CD4-positive, alpha-beta T cell treated with Interleukin-15 for 1 hour (primary cell): ENCODE measurements at places on chromosomes 16 and 17.

- DNase-seq, result no peak
These were observed 3.6 kb downstream of the SCRN2 start for GRCh38 chr17:47837401-47838039.

- DNase-seq, result no peak
These were observed 34.8 kb downstream of the MED13 start for GRCh38 chr17:62030264-62030663.

- no peak for DNase-seq
These were observed 6.4 kb upstream of the CEP20 start for GRCh38 chr16:15894571-15895374.

DNA sequence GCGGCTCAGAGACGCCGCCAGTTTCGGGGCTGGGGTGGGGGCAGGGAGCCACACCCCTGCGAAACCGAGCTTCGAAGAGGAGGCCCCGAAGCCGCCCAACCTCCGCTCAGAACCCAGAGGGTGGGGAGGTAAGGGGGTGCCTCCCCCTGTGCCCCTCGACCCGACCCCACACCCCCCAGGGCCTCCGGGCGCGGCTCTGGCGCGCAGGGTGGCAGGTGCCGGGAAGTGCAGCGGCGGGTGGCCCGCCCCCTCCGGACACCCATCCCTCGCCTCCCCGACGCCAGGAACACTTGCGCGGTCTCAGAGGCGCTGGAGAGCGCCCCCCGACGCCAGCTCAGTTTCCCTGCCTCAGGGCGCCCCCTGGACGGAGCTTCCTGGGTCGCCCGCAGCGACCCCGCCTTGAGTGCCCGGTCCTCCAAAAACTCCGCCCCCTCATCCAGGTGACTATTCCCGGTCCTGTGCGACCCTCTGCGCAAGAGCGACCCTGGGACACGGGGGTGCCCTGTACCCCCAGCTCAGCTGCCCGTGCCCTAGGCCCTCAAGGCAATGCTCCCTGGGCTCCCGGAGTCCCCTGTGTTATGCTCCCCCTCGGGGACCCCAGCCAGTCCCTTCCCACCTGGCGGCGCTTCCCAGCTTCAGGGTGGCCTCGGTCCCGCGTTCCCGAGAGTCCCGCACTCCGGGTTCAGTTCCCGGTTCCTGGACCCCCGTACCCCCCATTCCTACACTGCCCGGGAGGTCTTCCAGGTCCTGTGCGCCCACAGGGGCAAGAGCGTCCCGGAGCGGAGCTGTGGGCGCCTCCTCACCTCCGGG, 562 bp downstream of the PPL start:
- no peak for DNase-seq

- DNase-seq, result no peak
These were observed 17.6 kb upstream of the PHF12 start for GRCh38 chr17:28968914-28969295.

GRCh38 chr17:60108712-60109111, 30.0 kb upstream of the HEATR6 start:
- DNase-seq, result no peak

- no peak for DNase-seq
These were observed 5.9 kb downstream of the CLEC19A start for GRCh38 chr16:19291475-19291874.

DNA sequence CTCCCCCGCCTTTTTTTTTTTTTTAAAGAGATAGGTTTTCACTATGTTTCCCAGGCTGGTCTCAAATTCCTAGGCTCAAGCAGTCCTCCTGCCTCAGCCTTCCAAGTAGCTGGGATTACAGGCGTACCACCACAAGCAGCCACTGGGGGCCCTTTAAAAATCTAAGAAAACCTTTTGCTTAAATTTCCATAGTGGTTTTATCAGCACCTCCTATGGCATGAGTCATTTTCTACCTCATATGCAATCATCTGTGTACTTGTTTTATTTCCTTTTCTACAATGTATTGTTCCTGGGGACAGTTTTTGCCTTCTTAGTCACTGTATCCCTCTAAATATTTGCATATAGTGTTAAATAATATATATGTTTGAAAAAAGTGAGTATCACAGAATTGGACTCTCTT, 29.2 kb downstream of the GNA13 start:
- peak; percentile 45 for DNase-seq

GRCh38 chr16:11312718-11313492, 31.8 kb upstream of the PRM1 start:
- no peak for DNase-seq

DNA sequence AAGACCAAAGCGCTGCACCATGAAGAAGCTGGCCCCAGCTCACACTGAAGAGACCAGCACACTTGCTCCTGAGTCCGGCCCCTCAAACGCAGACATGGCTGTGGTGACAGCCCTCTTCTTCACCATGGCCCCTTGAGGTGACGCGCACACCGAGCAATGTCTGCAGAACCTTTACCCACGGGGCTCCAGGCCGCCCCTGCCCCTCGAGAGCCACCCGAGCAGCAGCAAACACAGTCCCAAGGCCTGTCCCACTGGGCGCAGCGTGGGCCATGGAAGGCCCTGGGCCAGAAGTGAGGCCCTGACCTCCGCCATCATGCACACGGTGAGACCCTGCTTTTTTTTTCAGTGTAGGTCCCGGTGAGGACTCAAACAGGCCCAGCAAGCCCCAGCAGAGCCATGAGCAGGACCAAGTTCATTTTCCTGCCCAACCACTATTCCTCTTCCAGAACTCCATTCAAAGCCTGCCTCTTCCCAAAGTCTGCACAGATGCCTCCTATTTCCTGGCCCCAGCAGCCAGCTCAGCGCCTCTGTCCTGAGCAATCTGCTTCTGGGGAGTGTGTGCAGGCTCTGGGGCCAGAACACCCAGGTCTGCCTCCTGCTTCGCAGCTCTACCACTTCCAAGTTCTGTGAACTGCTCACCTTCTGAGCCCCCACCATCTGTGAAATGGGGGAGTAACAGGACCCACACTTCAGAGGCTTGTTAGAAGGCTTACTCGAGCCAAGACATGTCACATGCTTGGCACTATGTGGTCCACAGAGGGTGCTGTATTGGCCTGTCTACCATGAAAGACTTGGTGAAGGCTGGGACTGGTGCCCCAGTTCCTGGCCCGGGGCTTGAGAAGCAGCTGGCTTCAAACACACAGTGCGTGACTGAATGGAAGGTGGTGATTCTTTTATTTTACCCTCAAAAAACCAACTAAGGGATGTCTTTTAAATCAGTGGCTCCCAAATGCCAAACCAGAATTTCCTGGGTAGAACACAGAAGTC, 35.7 kb upstream of the GSG1L start:
- no peak for DNase-seq

GRCh38 chr16:49200223-49200820, 81.3 kb downstream of the CBLN1 start:
- DNase-seq, result no peak

DNA sequence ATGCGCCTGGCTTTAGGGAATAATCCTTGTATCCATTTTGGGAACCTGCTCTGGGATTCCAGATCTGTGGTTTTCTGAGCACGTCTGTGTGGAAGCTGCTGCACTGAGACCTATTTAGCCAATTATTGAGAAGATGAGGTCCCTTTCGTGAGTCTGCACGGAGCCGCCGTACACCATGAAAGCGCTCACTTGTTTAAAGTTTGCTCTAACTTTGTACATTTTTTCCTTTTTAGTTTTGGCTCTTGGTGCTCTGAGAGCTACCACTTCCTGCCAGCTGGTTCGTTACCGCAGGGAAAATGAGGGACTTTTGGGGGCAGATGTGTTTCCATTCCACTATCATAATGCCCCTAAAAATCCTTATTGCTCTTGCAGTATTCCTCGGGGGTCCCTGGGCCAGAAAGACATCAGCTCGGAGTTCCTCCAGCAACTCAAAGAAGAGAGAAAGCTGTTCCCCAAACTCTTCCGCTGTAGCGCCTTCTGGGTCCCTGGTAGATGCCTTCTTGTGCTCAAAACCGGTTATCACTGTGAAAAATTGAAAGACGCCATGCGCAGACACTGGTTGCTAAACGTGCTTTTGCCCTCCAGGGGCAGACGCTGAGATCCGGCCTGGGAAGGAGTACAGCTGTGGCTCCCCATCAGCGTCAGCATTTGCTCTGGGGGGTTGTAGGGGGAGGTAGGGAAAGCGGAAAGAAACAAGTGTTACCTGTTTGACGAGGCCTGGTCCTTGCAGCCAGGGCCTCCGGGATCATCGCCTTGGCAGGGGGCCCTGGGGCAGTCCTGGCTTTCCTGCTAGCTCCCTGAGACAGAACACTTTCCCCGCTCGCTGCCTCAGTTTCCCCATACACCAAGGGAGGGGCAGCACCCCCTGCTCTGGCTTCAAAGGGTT, 238.1 kb downstream of the MRTFB start:
- no peak for DNase-seq

GRCh38 chr17:8105957-8106398, 12.3 kb downstream of the ALOXE3 start:
- DNase-seq, result no peak

DNA sequence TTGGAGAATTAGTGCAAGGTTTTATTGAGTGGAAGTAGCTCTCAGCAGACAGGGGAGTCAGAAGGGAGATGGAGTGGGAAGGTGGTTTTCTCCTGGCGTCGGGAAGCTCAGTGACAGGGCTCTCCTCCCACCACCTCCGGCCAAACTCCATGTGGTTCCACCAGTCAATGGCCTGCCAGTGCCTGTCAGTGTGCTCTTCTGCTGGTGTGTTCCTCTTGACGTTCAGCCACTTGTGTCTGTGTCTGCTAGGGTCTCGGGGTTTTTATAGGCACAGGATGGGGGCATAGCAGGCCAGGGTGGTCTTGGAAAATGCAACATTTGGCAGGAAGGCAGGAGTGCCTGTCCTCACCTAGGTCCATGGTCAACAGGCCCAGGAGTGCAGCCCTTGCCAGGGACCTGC, 506.7 kb upstream of the KIF2B start:
- DNase-seq, result no peak

DNA sequence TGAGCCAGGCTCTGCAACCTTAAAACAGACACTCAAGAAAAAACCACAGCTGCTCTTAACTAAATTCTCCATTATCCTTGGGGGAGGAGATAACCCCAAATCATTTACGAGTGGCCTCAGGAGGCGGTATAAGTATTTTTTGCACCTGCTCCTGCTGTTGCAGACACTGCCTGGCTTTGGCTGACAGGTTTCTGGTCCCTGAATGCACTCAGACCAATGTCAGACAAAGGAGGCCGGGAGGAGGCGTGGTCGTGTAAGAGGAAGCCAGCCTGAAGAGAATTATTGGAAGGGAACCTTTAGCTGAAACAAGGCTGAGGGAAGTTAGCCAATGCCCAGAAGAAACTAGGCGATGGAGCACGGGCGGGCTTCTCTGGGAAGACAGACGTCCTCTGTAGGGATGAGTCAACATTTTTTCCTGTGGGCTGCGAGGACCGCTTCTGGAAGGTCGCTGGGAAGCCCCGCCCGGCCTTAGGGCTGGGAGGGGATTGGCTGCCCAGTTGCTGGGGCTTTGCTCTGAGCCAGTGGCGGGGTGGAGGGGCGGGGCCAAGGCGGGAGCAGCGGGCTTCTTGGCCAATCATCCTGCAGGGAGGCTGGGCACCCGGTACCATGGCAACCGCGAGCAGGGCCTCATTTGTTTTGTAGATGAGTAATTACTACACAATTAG, 82.3 kb downstream of the CCDC182 start:
- peak; percentile 72 for DNase-seq

DNA sequence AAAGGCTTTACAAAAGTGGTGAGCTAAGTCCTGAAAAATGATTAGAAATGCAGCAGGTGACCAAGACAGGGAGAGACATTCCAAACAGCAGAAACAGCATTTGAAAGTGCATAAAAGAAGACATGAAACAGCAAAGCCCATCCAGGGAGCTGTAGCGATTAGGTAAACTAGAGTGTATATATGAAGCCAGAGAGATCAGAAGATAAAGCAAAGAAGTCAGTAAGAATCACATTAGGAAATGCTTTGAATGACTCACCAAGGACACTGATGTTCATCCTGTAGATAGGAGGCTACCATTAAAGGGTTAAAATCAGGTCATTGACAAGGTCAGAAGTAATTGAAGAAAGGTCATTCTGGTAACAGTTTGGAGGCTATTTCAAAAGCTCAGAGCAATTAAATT, 27.6 kb upstream of the VAT1L start:
- no peak for DNase-seq

DNA sequence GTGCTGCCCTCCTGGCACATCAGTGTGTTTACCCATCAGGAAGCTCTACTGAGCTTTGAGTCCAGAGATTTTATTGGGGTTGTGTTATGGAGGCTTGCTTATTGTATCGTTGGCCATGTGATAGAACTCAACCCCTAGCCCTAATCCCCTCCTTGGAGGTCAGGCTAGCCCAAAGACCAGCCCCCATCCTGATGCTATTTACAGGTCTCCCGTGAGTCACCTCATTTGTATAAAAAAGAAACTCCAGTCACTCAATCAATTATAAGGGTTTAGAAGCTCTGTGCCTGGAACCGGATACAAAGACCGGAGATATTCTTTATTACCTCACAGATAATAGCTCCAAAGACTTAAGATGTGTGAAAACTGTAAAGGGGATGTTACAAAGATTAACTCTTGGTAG, 405.9 kb downstream of the CNTNAP4 start:
- no peak for DNase-seq

GRCh38 chr16:56610017-56610608, 1.7 kb downstream of the MT2A start:
- peak; percentile 70 for DNase-seq

DNA sequence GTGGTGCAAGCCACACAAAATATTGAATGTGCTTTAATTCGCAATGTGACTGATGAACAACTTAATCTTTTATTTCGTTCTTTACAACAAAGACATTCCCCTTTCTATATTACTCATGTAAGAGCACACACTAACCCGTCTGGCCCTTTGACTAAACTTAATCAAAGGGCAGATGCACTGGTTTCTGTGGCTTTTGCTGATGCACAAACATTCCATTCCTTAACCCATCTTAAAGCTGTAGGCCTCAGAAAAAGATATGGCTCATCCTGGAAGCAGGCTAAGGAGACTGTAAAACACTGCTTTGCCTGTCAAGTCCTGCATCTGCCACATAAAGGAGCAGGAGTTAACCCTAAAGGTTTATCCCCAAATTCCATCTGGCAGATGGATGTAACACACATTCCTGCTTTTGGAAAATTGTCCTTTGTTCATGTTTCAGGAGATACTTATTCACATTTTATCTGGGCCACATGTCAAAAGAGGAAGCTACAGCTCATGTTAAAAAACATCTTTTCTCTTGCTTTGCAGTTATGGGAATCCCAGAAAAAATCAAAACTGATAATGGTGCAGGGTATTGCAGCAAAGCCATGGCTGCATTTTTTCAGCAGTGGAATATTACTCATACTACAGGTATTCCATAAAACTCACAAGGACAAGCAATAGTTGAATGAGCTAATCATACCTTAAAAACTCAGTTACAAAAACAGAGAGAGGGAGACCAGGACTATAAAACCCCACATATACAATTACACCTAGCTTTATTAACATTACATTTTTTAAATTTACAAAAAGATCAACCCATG, 137.2 kb downstream of the AHSP start:
- DNase-seq, result no peak
